Brain microvascular endothelial cell (primary cell): ENCODE measurements at places on chromosomes 13 and 19.

- no peak for DNase-seq
Observed at GRCh38 chr13:39023316-39023715, 14.6 kb downstream of the PROSER1 start.

- DNase-seq: no peak
Observed at GRCh38 chr13:45812695-45813372, 38.7 kb downstream of the SIAH3 start.

- peak; percentile 40 for DNase-seq
Observed at GRCh38 chr13:92103689-92104153, 705.3 kb downstream of the GPC5 start.

DNA sequence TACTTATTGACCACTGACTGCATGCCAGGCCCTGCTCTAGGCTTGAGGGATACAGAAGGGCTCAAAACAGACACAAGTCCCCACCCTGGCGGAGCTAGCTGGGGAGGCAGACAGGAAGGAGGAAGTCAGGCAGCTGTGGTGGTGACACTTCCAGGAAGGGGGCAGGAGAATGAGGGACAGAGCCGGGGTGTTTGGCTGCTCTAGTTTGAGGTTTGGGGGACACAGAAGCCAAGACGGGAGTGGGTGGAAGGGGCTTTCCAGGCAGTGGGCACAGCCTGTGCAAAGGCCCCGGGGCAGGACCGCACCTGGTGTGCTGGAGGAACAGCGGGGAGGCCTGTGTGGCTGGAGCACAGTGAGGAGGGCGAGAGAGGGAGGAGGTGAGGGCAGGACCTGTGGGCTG, 4.0 kb downstream of the MRPL54 start:
- no peak for DNase-seq

- DNase-seq: peak; percentile 62
Observed at GRCh38 chr19:18044825-18045304, 36.9 kb downstream of the ARRDC2 start.

DNA sequence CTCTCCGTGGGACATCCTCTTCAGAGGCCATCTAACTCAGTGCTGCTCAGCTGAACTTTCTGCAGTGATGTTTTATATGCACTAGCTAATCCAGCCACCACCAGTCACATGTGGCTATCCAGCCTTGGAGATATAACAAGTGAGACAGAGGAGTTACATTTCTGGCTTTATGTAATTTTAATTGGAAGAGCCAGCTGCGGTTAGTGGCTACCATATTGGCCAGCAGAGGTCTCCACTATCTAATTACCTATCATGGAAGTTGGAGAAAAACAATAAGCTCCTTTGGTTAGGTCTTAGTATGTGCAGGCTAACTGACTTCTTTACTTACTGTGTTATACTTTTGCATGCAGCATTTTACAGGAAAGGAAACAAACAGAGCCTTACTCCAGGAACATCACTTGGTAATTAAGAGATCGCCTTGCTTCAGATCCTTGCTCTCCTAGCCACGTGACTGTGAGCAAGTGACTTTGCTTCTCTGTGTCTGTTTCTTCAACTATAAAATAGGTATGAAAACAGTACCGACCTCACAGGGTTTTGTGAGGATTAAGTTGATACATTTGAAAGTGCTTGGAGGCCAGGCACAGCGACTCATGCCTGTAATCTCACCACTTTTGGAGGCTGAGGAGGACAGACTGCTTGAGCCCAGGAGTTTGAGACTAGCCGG, 1.6 kb upstream of the KLK10 start:
- DNase-seq: peak; percentile 49

DNA sequence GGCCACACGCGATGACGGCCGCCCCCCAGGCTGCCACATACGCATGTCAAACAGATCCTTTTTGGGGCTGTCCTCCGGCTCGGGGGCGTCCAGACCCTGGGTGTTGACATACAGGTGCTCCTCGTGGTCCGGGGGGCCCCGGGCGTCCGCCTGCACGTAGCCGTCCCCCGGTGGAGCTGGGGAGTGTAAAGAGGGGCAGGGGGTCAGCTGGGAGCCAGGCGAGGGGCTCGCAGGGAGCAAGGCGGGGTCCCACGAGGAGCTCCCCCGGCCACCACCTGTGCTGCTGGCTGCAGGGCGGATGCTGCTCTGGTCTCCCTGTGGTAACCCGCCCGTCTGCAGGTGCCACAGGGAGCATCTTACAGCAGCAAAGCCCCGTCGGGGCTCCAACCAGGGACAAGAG, 16.1 kb upstream of the C2CD4C start:
- DNase-seq: no peak

DNA sequence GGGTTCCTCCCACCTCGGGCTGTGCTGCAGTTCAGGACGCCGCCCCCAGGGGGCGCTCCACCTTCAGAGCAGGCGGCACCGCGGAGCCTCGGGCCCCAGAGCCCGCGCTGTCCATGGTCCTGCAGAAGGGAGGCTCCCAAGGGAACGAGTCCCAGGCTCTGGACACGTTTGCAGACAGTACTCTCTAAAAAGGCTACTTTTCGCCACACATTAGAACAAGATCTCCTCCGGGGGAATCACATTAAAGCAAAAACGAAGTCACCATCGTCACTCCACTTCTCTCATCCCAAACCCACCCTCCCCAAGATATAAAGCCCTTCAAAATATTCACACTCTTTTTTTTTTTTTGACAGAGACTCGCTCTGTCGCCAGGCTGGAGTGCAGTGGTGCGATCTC, 4.6 kb upstream of the SIGLEC10 start:
- DNase-seq: peak; percentile 72

GRCh38 chr19:40243181-40243580, 16.7 kb upstream of the CCNP start:
- DNase-seq: no peak

GRCh38 chr13:104553186-104553585, 1487.0 kb upstream of the SLC10A2 start:
- DNase-seq: peak; percentile 57

DNA sequence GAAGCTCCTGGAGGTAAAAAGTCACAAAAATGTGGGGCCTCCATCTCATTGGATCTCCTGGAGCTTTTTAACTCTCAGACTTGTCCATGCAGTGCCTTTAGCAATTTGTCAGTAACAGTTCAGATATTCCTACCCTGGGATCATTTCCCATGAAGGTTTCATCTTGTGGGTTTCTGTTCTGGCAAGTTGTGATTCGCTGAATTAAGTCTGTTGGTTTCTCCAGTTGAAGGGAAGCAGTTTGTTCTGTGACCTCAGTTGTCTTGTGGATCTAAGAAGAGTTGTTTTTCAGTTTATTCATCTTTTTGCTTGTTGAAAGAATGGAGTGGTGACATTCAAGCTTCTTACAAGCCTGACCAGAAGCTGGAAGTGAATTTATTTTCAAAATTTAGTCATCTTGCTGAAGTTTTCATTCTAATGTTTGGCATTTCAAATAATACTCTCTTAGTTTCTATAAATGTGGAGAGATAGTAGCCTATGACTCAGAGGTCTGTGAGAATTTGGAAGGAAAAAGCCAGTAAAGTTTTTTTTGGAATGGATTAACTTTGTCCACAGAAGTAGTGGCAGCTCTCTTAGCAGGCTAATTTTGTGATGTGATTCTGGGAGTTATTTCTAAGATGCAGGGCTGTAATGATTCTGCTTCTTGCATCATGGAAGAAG, 120.1 kb upstream of the CSNK1A1L start:
- peak; percentile 34 for DNase-seq
